ENCODE measurements at places on chromosomes 2 and 18.
A peak's percentile ranks its signal among the peaks of the same experiment; 100 is the strongest.

DNA sequence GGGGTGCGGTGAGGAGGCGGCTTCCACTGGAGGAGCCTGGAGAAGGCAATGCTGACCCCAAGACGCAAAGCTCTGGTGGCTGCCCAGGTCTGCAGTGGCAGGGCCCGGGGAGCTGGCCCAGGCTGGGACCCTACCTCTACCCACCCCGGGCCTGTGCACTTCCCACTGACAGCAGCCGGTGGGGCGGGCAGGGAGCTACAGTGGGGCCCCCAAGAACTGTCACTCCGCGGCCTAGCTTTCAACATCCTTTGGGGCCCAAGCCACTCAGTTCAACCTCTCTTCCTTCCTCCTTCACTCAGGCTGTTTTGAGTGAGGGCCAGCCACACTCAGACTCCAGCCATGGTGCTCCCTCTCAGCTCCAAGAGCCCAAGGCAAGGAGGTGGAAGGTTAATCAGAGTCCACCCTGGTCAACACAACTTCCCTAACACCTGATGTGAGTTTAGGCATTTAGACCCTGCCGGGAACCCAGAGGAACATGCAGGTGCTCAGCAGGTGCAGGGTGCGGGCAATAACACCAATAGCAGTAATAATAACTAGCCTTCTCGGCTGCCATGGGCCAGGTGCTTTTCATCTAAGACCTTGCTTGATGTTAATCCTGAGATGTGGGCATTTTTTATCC is 93.6 kb downstream of the ZFP36L2 start:
- DNase-seq = no peak

- no peak for DNase-seq
Measured at GRCh38 chr2:28608500-28609424, 112.9 kb downstream of the PLB1 start.

- no peak for DNase-seq
Measured at GRCh38 chr2:97764559-97765263, 51.3 kb downstream of the ZAP70 start.

DNA sequence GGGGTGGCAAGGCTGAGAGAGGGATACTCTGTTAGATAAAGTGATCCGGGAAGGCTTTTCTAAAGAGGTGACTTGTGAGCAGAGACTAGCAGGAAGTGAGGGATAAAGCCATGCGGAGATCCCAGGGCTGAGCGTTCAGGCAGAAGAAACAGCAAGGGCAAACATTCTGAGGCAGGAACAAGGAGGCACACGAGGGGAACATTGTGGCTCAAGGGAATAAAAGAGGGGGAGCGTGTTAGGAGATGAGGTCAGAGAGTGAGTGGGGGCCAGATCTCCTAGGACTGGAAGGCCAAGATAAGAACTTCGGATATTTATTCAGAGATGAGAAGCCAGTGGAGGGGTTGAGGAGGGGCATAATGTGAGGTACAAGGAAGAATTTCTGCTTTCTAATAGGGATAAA is 67.1 kb downstream of the ACTR2 start:
- DNase-seq = no peak

- DNase-seq = no peak
Measured at GRCh38 chr18:58496231-58496630, 132.7 kb downstream of the ALPK2 start.

GRCh38 chr2:128736046-128736688 is 417.5 kb upstream of the HS6ST1 start:
- no peak for DNase-seq

DNA sequence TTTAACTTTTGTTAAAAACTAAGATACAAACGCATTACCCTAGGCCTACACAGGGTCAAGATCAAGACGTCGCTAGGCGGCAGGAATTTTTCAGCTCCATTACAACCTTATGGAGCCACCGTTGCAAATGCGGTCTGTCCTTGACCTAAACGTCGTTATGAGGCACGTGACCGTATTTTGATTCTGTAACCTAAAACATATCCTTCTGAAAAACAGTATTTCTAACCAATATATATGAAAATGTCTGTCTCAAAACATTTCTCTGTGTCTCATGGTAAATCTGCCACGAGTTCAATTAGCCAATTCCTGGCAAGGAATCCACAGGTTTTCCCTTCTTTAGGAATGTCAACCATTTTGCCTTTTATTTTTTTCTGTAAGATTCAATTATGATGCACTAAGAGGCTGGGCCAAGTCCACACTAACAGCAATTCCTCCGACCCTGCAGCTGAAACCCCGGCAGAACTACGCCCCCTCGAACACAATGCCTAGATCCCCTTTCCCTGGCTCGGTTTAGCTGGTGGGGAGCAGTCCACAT is 1.7 kb downstream of the RTN4 start:
- DNase-seq = no peak

DNA sequence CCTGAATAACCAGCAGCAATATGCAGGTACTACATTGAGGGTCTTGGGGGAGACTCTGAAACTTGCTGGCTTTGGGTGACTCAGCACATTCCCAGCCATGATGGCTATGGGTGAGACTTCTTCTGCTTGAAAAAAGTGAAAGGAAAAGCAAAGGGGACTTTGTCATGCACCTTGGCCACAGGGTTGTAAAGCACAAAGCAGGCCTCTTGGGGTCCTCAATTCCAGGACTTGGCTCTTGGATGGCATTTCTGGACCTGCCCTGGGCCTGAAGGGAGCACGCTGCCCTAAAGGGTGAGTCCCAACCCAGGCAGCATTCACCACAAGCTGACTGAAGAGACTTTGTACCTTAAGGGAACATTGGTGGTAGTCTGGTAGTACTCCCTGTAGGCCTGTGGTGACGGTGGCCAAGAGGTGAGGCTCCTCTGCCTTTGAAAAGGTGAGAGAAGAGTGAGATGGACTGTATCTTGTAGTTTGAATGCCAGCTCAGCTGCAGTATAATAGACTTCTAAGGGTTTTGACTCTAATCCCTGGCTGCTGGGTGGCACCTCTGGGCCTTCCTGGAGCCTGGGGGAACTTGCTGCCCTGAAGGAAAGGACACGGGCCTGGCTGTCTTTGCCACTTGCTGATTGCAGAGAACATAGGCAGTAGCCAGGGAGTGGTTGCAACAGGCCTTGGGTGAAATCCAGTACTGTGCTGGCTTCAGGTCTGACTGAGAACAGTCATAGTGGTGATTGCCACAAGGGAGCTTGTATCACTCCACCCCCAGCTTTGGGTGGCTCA is 36.5 kb upstream of the CYTIP start:
- no peak for DNase-seq

DNA sequence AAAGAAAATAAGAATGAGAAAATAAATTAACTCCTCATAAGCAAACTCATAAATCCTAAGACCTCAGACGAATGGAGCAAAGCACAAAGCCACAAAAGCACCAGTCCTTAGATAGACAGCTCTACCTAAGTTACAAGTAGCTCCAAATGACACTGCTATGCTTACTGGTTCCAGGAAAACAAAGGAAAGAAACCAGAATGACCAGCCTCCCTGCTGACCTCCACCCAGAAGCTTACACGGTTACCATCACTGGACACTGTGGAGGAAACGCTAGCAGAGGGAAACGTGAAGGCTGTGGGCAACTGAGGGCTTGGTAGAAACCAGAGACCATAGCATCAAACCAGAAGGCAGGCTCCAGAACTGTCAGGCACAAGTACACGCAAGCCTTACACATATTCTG is 67.8 kb downstream of the STK39 start:
- DNase-seq = no peak

GRCh38 chr2:238942080-238942725 is 94.3 kb downstream of the TWIST2 start:
- no peak for DNase-seq

DNA sequence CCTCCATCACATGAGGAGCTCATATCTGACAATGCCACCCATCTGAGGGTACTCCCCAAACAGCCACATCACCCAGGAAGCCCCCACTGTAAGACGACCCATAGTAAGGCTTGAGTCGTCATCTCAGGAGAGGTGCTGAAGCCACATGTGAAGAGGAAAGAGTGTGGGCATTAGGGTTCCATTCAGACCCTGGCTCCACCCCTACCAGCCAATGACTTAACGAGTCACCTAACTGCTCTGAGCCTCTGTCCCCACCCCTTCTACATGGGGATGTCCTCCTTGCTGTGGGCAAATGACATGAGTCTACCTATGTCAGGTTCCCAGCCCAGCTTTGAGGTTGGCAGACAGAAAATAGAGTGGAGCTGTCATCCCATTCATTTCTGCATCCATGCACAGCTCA is 46.3 kb downstream of the C1QL2 start:
- no peak for DNase-seq

GRCh38 chr2:213065583-213066442 is 85.6 kb downstream of the IKZF2 start:
- DNase-seq = no peak

GRCh38 chr2:236089271-236090026 is 78.7 kb downstream of the GBX2 start:
- no peak for DNase-seq

- no peak for DNase-seq
Measured at GRCh38 chr2:637406-637776, 39.8 kb downstream of the TMEM18 start.

- no peak for DNase-seq
Measured at GRCh38 chr2:113901943-113902342, 12.1 kb downstream of the ACTR3 start.

- no peak for DNase-seq
Measured at GRCh38 chr2:203463266-203463678, 71.8 kb downstream of the RAPH1 start.

DNA sequence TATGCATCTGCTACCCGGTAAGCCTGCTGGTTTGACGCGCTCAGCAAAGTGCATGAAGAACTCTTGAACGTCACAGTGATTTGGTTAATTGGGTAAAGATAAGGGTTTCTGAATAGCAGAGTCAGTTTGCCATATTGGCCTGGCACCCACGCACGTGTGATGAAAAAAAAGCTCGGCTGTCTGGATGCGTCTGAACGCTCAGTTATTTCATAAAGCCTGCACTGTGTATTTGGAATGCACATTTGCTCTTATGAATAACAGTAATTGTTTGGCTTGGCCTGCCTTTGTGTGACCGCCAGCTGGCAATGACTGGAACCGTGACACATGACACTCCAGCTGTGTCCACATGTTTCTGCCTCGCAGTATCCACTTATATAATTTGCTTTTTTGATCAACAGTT is 129.2 kb upstream of the MEIS1 start:
- peak; percentile 44 for DNase-seq

- no peak for DNase-seq
Measured at GRCh38 chr2:191155608-191156071, 4.8 kb upstream of the STAT4 start.

DNA sequence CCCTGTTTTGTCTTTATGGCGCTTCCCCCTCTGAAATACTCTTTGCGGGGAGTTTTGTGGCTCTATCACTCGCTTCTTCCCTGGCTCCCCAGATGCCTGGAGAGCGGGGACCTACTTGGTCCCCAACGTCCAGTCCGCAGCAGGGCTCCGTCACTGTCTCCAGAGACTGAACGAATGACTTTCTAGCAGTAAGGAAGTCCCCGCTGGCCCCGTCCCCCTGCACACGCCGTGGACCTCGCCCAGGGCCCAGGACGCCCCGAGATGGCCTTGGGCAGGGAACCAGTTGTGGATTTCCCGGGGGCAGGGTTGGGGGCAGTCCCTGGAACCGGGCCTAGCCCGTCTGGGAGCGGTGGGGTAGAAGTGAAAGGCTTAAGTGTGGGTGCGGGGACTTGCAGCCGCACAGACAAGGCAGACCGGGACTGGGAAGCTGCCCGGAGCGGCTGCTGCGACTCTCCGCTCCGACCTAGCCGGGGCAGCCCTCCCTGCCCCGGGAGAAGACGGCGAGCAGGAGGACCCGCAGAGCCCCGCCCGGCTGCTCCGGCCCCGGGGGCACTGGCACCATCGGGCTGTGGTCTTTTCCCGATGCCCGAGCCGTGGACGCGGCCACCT is 821 bp upstream of the EPHA4 start:
- no peak for DNase-seq

DNA sequence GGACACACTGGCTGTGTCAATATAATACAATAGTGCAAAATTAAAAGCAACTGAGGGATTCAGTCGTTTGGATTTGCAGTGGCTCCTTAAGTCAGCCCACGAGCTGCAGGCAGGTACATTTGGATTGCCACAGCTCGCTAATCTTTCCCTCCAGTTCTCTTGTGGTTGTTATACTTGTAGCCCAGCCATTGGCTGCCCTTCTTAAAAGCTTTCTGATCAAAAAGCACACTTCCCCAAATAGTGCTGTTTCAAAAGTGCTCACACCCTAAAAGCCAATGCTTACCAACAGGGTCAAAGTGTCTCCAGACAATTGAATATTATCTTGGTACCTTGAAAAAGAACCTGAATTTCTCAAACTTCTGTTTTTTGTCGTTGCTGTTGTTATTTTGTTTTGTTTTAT is 404.7 kb upstream of the FAM98A start:
- DNase-seq = no peak

- DNase-seq = no peak
Measured at GRCh38 chr18:34970106-34970505, 71.1 kb upstream of the MAPRE2 start.

DNA sequence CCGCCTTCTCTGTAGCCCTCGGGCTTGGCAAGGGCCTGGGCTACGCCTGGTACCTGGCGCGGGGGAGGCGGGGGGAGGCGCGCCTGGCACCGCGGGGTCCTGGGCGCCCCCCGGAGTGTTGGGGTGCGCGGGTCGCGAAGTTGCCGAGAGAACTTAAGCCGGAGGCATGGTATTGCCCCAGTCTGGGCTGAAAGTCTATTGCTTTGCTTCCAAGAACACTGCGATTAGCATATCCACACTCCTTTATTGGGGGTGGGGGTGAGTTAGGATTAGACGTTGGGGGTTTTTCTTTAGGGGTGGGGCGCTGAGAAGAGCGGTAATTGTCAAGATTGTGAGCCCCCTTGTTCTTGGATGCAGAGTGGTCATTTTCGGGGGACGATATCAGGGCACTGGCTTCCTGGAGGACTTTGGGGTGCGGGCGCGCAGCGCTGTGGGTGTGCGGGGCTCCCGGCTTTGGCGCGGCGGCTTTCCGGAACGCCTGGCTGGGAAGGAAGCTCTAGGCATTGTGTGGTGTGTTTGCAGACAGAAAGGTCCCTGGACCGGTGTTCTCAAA is 798 bp downstream of the TANC1 start:
- peak; percentile 47 for DNase-seq

Data from nucleus accumbens (tissue), 56 donors.